Activated naive CD8-positive, alpha-beta T cell treated with anti-CD3 and anti-CD28 coated beads, Interleukin-2, amount 50 U/mL, for 24 hours (primary cell): ENCODE measurements at places on chromosomes 16 and 17.

DNA sequence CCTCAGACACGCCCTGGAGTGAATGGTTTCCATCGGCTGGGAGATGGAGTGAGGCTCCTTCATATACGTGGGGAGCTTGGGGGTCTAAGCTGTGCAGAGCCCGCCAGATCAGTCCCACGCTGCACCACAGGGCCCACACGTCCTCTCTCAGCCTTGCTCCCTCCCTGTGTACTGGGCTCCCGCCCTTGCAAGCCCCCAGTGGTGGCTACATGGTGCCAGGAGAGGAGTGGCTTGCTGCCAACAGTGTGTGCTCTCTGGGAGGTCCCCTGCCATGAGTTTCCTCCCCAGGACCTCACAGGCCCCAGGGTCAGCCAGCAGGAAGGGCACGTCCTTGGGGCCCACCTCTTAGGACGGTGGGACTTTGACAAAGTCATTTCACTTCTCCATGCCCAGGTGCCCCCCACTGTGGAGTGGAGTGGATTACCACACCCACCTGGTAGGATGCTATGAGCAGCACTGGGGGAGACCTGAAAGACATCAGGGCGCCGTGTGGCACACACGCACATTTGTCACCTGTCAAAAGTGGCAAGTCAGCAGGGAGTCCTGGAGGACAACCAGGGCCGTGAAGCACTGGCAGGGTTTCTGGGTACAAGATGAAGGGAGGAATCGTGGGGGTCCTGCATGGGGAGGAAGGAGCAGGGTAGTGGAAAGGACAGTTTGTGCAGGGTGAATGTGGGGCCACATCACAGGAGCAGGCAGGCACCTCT lies 13.7 kb downstream of the SLC5A10 start:
- DNase-seq, result no peak

DNA sequence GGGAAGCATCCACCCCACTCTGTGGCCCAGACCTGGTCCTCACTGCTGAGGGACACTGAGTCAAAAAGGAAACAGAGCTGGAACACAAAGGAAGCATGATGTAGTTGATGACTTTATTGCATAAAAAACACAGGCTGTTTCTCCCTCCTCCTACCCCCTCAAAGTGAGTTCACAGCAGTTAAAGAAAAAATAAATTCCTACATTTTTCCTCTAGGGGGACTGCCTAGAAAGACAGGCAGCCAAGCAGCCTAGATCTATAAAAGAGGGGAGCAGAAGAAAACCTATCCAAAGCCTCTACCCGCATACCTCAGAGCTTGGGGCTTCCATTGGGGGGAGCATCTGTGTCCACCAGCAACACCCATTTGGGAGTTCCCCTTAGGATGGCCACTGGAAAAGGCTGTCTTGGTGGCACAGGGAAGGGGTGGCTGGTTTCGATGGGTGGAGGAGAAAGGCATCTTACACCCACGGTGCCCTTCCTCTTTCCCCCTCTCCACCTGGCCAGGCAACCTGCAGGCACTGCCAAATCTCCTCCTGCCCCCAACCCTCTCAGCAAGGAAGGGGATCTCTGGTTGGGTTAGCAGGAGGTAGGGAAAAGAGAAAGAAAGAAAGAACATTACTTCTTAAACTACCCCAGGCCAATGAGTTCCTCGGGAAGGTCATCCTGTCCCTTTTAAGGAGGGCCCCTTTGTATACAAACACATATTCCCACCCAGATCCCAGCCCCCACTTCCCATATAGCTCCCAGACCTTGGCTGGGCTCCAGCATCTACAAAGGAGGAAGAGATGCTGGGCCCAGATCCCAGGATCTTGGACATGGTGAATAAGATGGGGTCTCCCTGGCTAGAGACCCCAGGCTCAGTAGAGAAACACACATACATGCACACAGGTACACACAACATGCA lies 4.0 kb upstream of the SCRN2 start:
- DNase-seq, result no peak

DNA sequence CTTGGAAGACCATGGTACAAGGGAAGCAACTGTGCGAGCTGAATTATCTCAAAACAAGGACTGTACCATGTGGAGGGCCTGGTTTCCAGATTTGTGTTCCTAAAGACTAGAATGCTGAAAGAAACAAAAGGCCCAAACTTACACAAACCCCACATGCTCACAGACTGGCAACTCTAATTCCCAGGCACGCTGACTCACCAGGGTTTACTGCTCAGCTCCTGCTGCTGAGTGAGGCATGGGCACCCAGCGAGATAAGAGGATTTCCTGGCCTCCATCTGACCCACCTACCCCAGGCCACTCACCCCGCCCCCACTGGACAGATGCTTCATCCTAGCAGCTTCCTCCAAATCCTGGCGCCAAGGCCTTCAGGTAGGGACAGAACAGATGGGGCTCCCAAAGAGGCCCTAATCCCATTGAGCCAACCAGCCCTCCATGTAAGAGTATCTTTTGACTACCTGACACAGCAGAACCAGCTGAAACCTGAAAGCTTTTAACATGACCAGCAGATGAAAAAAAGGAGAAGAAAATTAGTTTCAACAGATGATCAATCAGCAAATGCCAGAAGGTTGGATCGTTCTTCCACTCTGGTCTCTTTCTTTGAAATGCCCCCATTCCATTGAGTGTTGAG lies 33.9 kb downstream of the DCUN1D3 start:
- peak; percentile 10 for DNase-seq

- no peak for DNase-seq
These were observed 2.2 kb upstream of the BICDL2 start for GRCh38 chr16:3038896-3039295.

DNA sequence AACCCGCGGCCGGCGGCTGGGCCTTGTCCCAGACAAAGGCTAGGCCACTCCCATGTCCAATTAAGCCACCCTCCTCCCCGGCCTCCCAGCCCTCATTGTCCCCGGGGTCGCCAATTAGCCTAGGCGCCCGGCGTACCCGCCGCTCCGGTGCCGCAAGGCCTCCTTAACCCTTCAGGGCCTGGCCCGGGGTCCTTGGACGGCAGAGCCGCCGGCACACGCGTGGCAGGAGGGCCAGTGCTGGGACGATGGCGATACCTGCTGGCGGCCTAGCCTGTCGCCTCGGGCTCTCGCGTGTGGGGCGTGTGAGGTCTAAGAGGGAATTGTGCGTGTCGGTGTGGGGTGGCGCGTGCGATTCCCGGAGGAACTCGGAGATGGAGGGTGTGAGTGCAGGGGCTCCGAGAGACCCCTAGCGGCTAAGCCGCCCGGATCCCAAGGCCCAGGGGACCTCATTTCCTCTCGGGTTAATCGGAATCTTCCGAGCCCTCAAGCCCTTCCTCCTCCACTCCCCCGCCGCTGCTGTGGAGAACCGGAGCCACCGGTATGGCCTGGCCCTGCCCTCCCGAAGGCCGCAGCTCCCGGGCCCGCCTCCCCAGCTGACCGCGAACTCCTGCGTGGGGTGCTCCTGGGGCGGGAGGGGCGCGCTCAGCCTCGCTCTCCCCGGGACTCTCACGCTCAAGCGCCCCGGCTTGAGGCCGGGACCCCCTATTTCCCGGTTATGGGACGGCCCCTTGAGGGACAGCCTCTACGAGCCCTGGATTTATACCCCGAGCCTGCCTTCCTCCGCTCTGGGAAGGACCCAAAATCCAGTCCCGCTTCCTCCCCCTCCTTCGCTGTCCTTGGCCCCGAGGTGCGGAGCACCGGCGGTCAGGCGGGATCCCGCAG lies 11.9 kb downstream of the TBX2 start:
- no peak for DNase-seq

- DNase-seq, result no peak
These were observed 224.7 kb downstream of the SNX29 start for GRCh38 chr16:12201216-12201615.

DNA sequence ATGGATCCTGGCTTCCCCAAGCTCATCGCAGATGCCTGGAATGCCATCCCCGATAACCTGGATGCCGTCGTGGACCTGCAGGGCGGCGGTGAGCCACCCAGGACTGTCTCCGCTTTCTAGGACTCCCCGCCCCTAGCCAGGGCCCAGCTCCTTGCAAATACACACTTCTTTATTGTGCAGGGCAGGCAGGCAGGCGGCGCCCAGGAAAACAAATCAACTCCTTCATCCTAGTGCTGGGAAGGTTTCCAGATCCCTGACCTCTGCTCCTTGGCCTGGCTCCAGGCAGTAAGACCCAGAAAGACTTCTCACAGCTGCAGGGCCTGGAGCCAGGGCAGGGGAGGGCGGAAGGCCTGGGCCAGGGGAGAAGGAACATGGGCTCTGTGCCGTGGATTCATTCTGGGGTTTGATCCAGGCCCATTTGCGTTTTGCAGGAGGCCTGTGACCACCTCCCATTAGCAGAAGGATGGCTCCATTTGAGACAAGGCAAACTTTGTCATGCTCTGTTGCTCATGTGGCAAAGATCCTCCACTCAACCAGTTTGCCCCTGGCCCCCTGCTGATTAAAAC lies 6.0 kb upstream of the LPCAT2 start:
- no peak for DNase-seq

DNA sequence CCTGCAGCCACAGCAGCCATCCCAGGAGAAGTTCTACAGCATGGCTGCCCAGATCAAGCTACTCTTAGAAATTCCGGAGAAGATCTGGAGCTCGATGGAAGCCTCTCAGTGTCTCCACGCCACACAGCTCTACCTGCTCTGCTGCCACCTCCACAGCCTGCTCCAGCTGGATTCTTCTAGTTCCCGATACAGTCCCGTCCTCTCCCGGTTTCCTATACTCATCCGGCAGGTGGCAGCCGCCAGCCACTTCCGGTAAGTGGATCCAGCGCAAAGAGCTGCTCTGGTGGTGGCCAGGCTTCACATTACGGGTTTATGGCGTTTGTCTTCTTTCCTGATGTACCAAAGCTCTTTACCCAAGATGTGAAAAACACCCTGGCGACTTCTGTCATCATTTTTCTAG lies 3.6 kb downstream of the COG1 start:
- DNase-seq, result no peak

DNA sequence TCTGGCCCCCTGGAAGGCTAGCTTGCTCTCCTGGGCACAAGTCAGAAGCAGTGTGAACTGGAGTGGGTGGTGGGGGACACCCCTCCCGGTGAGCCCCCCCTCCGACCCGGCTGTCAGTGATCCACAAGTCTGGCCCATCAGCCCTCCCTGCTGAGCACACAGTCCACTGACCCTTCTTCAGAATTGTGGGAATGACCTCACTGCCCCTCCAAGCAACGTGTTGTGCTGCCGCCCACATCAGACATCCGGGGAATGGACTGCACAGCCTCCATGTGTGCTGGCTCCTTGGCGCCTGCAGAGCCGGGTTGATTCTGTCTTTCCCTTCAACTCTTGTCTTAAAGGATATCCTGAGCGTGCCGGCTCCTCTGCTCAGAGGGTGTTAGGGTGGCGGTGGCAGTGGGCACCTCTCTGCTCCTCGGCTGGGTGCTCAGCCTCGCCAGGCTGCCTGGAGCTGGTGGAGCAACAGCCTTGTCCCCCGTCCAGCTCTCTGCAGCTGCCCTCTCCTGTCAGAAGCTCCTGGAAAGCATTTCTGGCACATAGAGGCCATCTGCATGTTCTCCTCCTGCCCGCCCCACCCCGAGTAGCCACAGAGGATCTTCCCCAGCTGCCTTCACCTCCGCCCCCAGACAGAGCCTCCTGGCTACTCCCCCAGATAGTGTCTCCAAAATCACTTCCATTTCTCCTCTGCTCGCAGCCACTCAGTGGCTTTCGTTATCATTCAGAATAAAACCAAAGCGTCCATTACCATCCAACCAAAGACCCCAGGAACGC lies 19.8 kb downstream of the NPTX1 start:
- no peak for DNase-seq
